ENCODE measurements at places on chromosomes 13 and 19. TPM values are rescaled to one million over a fixed set of nuclear protein-coding genes. Genes with fewer than 3 reads are reported as not detected.

DNA sequence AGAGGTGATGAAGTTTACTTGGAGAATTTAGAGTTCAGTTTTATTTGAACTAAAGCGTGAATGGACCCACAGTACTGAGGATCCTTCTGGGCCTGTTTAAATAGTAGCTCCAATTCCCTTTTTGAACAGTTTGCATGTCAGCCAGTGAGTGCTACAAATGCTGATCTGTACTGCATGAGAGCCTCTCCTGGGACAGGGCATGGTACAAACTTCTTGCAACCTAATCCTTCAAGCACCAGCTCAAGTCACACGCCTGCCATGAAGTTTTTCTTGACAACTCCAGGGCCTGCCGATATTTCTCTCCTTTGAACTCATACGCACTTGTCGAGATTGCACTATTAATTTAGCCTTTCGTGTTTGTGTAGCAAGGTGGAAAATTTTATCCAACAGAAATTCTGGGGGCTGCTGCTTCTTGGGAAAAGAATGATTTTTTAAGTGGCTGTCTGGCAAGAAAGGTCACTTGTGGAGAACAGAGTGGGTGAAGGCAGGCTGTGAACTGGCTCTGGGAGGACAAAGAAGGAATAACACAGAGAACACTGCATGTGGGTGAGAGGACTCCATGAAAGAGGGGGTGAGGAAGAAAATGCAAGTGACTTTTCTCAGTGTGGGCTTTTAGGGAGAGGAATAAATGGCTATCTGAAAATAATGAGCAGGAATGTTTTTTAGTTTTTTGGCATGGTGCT is 192.5 kb downstream of the NDFIP2 start:
- ATAC-seq = no peak
- peak overlapping the region; percentile 12 for H3K27ac ChIP-seq
- H3K36me3 ChIP-seq = no peaks in the 10 kb centered on the region
- H3K27me3 ChIP-seq = no peaks in the 10 kb centered on the region

- H3K27me3 ChIP-seq = no peaks in the 10 kb centered on the region
- H3K27ac ChIP-seq = no peak overlapping the region
These were observed 1.2 kb downstream of the KPNA3 start for GRCh38 chr13:49791315-49791710.

GRCh38 chr19:45517641-45518468 is 10.6 kb downstream of the VASP start:
- no peak overlapping the region for H3K27ac ChIP-seq
- no peaks in the 10 kb centered on the region for H3K27me3 ChIP-seq
- no peak overlapping the region for H3K4me3 ChIP-seq
- H3K36me3 ChIP-seq = no peaks in the 10 kb centered on the region

The GPC6 gene
- 21.7 TPM for total RNA-seq

DNA sequence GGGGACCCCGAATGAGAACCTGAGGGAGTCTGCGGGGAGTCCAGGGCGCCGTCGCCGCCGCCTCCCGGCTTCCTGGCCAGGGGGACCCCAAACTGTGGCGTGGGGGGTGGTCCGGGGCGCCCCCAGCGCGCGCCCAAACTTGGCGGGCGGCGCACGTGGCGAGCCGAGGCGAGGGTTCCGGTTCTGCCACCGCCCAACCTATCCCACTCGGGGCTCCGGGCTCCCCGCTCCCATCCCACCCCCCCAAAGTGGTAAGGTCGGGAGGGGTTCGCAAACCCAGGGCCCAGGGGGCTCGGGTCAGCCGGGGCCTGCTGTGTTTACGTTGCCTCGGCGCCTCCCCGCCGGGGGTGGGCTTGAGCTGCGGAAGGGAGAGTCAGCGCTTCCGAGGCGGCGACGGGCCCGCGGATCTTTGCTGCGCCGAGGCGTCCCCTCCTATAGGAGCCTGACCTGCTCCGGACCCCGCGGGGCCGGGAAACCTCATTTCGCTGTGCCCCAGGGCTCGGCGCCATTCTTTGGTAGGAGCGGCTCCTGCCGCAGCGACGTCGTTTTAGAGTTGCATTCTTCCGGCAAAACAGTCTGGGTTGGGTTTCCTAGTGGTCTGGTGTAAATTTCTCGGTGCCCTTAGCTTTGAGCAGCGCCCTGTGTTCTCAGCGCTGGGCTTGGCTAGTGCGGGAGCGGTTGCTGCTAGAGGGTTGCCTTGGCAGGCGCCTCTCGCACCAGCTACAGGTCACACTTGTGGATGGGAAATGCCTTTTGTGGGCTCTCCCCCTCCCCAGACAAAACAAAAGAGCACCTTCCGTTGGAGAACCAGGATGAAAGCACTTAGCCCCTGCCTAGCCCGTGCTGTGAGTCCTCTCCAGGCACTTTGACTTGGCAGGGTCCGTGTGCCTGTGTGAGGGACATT is 1.2 kb downstream of the DAZAP1 start:
- no peak for ATAC-seq
- peaks cover 3% of the 10 kb centered on the region for H3K4me1 ChIP-seq
- H3K36me3 ChIP-seq = no peaks in the 10 kb centered on the region
- peak overlapping the region; percentile 100 for H3K4me3 ChIP-seq
- peak overlapping the region; percentile 83 for H3K27ac ChIP-seq

GRCh38 chr13:42214446-42214845 is 57.5 kb upstream of the AKAP11 start:
- no peak overlapping the region for H3K4me3 ChIP-seq
- ATAC-seq = no peak
- no peaks in the 10 kb centered on the region for H3K27me3 ChIP-seq
- no peaks in the 10 kb centered on the region for H3K4me1 ChIP-seq
- no peak overlapping the region for H3K27ac ChIP-seq

The CEACAM3 gene
- 1.6 TPM for total RNA-seq

The ZNF682 gene
- 1.6 TPM for total RNA-seq

DNA sequence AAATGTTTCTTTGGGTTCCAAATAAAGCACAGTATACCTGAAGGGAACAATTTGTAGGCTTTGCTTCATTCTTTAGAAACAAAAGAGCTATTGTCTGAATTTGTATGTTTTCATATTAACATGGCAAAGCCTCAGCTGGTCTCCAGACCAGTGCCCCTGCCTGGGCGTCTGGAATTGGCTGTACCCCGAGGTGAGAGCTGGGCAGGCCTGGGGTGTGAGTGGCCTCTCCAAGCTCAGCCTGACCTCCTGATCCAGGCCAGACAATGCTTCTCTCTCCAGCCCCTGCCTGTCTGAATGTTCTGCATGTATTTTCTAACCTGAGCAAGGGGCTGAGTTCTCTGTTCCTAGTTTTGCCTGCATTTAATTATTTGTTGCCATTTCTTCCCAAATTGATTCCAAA is 66.3 kb upstream of the MCF2L start:
- no peaks in the 10 kb centered on the region for H3K36me3 ChIP-seq
- no peak overlapping the region for H3K4me3 ChIP-seq
- ATAC-seq = no peak
- no peaks in the 10 kb centered on the region for H3K4me1 ChIP-seq

DNA sequence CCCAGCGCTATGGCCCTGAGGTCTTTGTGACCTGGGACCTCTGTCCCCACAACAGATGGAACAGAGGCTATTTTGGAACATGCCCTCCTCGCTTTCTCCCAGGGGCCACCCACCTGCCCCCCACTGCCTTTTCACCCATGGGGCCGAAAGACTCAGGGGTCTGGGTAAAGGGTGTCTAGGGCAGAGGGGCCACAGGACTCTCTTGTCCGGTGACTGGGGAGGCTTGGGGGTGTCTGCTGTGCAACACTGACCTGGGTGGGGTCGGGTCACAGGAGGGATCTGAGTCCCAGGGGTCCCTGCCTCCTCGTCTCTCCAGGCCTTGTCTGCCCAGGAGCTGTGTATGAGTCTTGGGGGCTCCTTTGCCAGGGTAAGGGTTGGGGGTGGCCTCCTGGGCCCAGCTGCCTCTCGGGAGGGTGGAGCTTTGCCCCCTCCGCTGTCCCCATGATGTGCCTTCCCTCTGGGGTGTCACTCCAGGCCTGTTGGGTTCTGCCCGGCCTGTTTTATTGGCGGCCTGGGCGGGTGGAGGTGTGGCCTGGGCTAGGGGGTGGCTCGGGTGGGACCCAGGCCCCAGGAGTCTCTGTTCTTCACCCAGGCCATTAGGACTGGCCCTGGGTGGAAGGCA is 2.1 kb downstream of the ARID3A start:
- H3K27me3 ChIP-seq = no peaks in the 10 kb centered on the region
- no peaks in the 10 kb centered on the region for H3K4me1 ChIP-seq
- peak overlapping the region; percentile 85 for H3K27ac ChIP-seq
- no peak for ATAC-seq
- H3K36me3 ChIP-seq = no peaks in the 10 kb centered on the region

The ZNF112 gene
- 4.3 TPM for total RNA-seq

The C19orf18 gene
- total RNA-seq = not detected

DNA sequence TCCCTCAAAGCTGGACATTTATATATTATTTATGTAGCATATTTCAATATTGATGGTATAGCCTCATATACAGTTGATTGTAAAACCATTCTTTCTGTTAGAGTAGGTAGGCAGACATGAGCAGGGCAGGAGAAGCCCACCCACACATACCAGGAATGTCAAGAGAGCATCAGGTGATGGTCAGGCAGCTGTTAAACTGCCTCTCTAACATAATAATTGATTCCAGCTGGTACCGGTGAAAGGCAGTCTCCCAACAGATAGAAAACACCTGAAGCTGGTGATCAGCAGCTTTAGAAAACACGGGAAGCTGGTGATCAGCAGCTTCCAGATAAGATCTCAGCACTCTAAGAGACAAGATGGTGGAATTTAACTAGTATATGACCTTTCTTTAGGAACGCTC is 132.9 kb downstream of the SLITRK6 start:
- H3K36me3 ChIP-seq = no peaks in the 10 kb centered on the region
- H3K27me3 ChIP-seq = no peaks in the 10 kb centered on the region
- no peak overlapping the region for H3K4me3 ChIP-seq
- ATAC-seq = no peak
- no peak overlapping the region for H3K27ac ChIP-seq
- no peaks in the 10 kb centered on the region for H3K4me1 ChIP-seq

The ZNF253 gene
- 7.0 TPM for total RNA-seq

DNA sequence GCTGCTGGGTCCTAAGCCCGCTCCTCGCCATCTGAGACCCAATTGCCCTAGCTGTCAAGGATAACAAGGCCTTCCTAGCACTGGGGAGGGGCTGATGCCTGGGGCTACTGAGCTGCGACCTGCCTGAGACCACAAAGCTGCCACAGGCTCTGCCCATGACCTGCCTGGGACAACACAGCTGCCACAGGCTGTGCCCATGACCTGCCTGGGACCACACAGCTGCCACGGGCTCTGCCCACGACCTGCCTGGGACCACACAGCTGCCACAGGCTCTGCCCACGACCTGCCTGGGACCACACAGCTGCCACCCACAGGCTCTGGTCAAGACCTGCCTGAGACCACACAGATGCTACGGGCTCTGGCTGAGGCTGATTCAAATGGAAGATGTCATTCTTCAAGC is 54.8 kb downstream of the EPS15L1 start:
- no peak overlapping the region for H3K4me3 ChIP-seq
- peak overlapping the region; percentile 51 for H3K27ac ChIP-seq
- no peak for ATAC-seq
- peaks cover 89% of the 10 kb centered on the region for H3K36me3 ChIP-seq
- no peaks in the 10 kb centered on the region for H3K27me3 ChIP-seq

DNA sequence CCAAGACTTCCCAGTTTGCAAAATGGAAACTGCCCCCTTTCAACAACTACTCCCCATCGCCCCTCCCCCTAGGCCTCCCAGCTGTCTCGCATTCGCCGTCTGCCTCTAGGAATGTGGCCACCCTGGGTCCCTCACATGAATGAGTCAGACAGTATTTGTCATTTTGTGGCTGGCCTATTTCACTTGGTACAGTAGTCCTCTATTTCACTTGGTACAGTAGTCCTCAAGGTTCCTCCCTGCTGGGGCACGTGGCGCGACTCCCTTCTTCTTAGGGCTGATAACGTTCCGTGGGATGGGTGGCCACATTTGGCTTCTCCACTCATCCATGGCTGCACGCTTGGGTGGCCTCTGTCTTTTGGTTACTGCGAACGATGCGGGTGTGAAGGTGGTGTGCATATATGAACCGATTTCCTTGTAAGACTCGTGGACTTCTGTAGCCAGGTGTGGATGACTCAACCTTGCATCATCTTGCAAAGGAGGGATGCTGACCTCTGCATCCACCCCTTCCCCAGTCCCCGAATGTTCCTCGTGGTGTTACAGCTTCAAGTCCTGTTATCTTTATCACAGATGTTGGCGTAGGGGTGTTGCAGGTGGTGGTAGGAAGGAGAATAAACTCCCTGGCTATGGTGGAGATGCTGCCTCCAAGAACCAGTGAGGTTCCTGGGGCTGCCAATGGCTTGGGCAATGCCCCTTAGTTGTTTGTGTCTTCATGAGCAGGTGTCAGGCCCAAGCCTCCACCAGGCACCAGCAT is 112.1 kb upstream of the SOX1 start:
- no peaks in the 10 kb centered on the region for H3K36me3 ChIP-seq
- H3K27ac ChIP-seq = no peak overlapping the region
- no peak overlapping the region for H3K4me3 ChIP-seq
- H3K27me3 ChIP-seq = peaks cover 55% of the 10 kb centered on the region

GRCh38 chr13:87080100-87080779 is 590.9 kb upstream of the SLITRK5 start:
- H3K4me3 ChIP-seq = no peak overlapping the region
- no peaks in the 10 kb centered on the region for H3K27me3 ChIP-seq
- no peaks in the 10 kb centered on the region for H3K4me1 ChIP-seq

DNA sequence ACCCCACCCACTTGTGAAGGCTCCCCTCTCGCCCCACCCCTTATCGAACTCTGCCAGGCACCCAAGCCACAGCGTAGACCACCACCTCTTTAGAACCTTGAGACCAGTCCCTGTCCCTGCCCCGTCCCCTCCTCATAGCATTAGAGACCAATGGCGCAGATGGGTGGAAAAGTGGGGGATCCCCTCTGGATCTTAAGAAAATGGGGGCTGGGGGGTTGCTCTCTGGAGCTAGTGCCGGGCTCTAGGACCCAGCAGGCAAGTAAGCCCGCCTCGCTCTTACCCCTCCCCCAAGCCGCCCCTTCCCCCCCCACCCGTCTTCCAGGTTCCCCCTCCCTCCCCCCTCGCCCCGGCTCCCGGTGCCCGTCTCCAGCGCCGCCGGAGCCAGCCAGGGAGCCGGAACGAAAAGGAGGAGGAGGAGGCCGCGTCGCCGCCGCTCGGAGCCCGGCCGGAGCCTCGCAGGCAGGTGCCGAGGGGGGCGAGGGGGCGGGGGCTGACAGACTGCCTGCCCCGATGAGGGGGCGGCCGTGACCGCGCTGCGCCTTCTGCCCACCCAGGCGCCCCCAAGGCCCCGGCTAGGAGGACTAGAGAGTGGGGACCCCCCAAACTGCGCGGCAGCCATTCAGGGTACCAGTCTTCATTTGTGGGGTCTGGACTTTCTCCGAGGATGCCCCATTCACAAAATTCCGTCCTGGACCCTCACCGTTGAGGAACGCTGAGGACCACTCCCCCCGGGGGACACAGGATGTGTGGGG is at the start of gene SPRED3:
Gene SPRED3, plus strand, starts transcription at position 349 of the 752 bp plus-strand sequence. CDS start 1,606 bp downstream, outside the sequence.
- peaks cover 32% of the 10 kb centered on the region for H3K36me3 ChIP-seq
- peaks cover 51% of the 10 kb centered on the region for H3K27me3 ChIP-seq
- peak within 1 kb of the TSS; percentile 72 for H3K27ac ChIP-seq
- ATAC-seq = peak; percentile 32

- no peak overlapping the region for H3K27ac ChIP-seq
- H3K4me3 ChIP-seq = no peak overlapping the region
- no peaks in the 10 kb centered on the region for H3K36me3 ChIP-seq
These were observed 3.1 kb upstream of the ZNF471 start for GRCh38 chr19:56504581-56504980.

The EMP3 gene
- 41.4 TPM for total RNA-seq

GRCh38 chr13:39970177-39970846 is 314.9 kb downstream of the COG6 start:
- no peak for ATAC-seq
- H3K27me3 ChIP-seq = no peaks in the 10 kb centered on the region
- H3K4me1 ChIP-seq = no peaks in the 10 kb centered on the region
- H3K36me3 ChIP-seq = no peaks in the 10 kb centered on the region

GRCh38 chr19:16847430-16847829 is 18.2 kb downstream of the SIN3B start:
- no peaks in the 10 kb centered on the region for H3K36me3 ChIP-seq
- H3K4me3 ChIP-seq = no peak overlapping the region
- no peak for ATAC-seq
- H3K27ac ChIP-seq = no peak overlapping the region

Measured in gastroesophageal sphincter (tissue), 4 donors.